SJCRH30 (cell line): ENCODE measurements at places on chromosomes 12 and 14.

GRCh38 chr14:58815161-58815701 lies 177.5 kb downstream of the DACT1 start:
- DNase-seq, result peak; percentile 55

- DNase-seq, result no peak
These were observed 62.6 kb downstream of the SLC38A4 start for GRCh38 chr12:46763230-46763629.

DNA sequence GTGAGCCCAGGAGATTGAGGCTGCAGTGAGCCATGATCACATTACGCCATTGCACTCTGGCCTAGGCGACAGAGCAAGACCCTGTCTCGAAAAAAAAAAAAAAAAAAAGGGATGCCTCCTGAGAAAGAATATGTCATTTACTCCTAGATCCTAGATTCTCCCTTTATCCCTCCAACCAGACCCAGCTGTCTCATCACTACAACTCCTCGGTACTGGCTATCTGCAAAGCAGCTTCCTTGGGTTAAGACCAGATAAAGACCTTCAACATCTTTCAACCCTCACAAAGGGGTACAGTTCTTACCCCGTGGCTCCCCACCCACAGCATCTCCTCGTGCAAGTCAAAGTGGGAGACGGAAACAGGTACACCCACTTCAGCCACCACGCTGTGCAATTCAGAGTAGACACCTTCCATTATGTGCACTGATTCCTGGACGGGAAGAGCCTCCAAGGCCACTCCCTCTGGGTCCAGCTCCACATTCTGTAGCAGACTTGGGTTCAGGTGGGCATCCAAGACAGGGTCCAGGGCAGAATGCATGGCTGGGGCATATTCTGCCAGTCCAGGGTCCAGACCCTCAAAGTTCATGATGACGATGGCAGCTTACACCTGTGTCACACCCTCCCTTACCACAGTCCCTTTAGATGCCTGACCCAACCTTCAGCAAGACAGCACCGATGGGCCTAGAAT lies 1.1 kb downstream of the PAN2 start:
- DNase-seq, result peak; percentile 16

GRCh38 chr14:67559639-67560038 lies 26.5 kb downstream of the PLEKHH1 start:
- no peak for DNase-seq

DNA sequence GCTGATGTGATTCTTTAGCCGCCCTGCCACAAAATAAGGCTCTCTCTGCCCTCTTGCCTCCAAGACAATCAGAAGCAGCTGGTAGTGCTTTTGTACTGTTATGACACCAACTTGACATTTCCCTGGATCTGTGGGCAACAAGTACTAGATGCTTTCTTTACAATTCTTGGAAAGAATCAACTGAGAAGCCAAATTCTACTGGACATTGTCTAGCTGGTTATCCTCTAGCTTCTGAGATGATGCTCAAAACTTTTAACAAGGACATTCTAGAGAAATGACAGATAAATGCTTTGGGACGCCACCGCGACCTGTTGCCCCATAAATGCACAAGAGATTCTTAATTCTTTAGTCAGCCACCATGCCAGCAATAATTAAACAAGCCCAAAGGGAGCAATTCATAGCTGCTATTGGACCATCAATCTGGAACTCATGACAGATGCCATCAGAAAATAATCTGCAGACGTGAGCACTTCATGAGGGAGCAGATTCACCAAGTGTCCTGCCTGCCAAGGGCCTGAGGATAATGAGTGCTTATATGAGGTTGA lies 22.8 kb downstream of the FMNL3 start:
- DNase-seq, result no peak

DNA sequence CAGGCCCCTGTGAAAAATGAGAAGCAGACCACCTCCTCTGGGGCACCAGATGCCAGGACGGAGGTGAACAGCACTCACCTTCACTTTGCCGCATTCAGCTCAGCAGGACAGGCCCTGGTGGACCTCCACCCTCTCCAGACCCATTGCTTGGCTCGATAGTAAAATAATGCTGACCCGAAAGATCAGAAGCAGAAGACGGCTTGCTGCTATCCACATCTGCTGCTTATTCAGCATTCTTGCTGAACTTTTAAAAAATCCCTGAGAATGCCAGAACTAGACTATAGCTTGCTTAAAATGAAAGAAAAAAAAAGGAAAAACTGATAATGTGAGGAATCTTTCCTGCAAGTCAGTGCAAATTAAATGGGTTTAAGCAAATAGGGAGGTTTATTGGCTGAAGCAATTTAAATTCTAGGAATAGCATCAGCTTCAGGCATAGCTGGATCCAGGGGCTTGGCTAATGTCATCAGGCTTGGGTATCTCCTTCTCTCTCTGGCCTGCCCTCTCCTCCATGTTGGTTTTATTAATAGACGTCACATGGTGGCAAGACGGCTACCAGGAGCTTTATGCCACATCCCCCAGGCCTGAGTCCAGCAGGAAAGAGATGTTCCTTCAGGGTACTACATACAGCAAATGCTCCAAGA lies 137.9 kb downstream of the SCARB1 start:
- DNase-seq, result no peak

- peak; percentile 15 for DNase-seq
These were observed 23.1 kb downstream of the EEA1 start for GRCh38 chr12:92905811-92906554.

GRCh38 chr12:132513458-132514135 lies 23.6 kb downstream of the FBRSL1 start:
- DNase-seq, result no peak

DNA sequence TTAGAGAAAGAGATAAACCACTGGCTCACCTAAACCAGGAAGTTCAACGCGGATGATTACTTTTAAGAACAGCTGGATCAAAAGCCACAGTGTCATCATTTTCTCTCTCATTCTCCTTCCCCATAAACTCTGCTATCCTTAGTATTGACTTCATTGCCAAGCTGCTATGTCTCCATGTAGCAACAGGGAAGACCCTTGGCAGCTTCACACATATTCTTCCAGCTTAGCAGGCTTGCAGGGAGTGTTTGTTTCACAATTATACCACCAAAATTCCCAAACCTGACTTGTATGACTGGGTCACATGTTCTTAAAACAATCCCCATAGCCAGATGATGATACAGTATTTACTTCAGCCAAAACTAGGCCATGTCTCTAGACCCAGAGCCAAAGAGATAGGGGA lies 235.5 kb downstream of the PAWR start:
- no peak for DNase-seq

DNA sequence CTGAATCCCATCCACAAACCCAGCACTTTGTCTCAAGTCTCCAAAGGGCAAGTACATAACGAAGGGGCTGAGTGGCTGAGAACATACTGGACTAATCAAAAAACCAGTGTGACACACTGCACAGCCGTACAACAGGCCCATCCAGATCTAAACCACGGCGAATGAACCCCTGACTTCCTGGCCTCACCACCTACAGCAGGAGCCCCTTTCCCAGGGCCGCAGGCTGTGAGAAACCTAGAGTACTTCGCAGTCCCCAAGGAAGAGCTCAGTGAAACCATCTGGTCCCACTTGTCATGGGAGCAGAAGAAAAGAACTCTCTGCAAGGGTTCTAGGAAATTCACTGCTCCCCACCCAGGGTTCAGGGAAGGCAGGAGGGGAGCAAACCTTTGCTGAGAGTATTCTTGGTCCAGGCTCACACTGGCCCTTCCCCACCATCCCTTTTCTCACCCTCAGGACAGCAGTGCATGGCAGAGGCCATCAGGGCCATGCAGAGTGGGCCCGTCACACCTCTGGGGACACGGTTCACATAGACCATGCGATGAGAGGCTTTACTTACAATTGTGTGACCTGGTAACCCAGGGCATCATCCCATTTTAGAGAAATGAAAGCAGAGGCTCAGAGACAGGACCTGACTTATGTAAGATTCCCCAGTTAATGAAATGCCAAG lies 192.8 kb downstream of the BCL11B start:
- DNase-seq, result no peak

GRCh38 chr14:49512571-49512970 lies 73.6 kb downstream of the RPS29 start:
- DNase-seq, result no peak

GRCh38 chr14:95077345-95077744 lies 80.0 kb downstream of the DICER1 start:
- no peak for DNase-seq

DNA sequence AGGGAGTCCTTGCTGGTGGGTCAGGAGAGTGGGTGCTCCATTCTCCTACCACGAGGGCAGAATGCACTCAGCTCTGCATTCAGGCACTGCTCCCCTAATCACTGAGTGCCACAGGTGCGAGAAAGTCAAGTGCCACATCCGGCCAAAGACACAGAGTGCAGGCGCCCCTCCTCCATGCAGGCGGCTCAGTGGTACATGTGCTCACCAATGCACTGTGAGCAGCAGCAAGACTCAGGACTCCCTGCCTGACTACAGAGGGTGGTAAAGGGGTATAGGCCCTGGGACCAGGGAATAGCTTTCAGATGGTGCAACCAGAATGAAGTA lies 32.9 kb downstream of the ZFYVE21 start:
- DNase-seq, result no peak

- no peak for DNase-seq
These were observed 20.2 kb upstream of the CHGA start for GRCh38 chr14:92902726-92903125.

DNA sequence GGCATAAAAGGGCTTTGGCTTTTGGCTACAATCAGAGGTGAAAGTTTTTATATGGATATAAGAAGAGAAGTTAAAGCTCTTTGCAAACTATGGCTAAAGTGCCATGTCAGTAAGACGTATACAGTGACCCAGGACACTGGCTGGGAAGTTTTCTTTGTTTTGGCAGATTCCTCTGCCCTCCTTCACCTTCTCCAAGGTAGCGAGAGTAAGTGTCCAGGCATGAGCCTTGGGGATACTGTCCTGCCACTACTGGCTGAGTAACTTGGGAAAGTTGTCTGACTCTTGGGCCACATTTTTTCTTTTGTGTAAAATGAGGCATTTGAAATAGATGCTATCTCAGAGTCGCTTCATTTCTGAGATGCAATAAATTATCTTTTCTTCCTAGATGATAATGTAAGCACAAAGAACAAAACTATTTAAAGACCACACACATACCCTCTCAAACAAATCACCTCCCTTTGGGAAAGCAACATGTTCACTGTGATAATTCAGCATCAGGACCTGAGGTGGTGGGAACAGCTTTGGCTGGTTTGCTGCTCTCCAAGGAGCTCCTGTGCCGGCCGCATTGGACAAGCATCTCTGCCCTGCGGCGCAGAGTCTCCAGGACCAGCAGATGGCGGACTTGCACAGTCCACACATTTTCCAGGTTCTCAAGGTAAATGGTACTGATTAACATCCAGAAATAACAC lies 106.3 kb downstream of the PTCSC3 start:
- peak; percentile 72 for DNase-seq

GRCh38 chr12:62468397-62468796 lies 1.8 kb downstream of the MON2 start:
- no peak for DNase-seq

GRCh38 chr12:119036878-119037825 lies 55.8 kb downstream of the SRRM4 start:
- DNase-seq, result peak; percentile 64

- DNase-seq, result no peak
These were observed 401.4 kb downstream of the RPL10L start for GRCh38 chr14:46250113-46250703.

DNA sequence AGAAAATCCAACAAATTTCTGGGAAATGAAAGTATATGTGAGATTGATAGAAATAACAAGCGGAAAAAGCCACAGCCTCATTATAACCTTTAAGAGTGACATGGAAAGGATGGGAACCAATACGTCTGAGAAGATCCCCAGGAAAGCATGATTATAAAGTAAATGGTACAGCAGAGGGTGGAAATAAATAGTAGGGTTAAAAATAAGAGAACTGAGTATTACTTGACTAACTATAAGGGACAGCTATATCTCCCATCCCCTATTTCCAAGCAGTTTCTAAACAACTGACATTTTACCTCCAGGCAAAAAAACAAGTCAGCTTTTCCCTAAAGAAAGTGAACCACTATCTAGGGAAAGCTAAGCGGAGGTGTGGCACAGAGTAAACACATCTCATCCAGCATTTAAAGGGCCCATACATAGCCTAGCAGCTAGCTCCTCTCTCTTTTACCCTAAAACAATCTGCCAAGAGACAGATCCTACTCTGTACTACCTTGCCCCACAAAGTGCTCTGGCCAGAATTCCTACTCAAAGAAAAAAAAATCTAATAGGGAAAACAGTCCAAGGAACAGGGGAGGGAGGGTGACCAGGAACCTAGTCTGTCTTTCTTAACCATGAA lies 11.2 kb downstream of the OSBPL8 start:
- DNase-seq, result no peak

DNA sequence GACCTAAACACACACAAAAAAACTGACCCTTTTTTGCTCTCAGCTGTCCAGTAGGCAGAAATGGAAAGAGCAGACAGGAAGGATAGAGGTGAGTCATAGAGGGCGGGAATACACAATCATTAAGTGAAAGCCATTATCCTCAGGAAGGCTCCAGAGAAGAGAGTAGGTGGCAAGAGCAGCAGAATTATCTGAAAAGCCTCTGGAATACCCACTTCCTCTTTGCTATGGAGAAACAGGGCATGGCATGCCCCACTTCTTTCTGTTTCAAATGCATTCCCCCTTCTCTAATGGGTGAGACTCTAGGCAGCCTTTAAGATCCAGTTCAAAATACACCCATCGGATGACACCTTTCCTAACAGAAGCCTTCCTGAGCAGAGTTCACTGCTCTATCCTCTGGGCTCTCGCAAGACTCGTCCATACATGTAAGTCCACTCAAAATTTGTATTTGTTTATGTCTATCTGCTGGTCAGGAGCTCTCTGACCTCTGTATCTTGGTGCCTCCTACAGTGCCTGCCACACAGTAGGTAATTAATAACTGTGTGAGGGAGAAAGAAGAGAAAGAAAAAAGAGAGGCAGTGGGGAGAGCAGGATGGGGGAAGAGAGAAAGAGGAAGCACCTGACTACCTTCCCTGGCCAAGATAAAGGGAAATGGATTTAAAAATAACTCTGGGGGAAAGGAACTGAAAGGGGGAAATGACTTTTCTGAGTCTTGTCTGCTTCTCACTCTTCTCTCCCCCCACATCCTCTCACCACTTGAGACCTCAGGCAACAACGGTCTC lies 8.5 kb downstream of the KLHL33 start:
- DNase-seq, result no peak

GRCh38 chr12:64469455-64470142 lies 17.7 kb downstream of the TBK1 start:
- DNase-seq, result peak; percentile 9

DNA sequence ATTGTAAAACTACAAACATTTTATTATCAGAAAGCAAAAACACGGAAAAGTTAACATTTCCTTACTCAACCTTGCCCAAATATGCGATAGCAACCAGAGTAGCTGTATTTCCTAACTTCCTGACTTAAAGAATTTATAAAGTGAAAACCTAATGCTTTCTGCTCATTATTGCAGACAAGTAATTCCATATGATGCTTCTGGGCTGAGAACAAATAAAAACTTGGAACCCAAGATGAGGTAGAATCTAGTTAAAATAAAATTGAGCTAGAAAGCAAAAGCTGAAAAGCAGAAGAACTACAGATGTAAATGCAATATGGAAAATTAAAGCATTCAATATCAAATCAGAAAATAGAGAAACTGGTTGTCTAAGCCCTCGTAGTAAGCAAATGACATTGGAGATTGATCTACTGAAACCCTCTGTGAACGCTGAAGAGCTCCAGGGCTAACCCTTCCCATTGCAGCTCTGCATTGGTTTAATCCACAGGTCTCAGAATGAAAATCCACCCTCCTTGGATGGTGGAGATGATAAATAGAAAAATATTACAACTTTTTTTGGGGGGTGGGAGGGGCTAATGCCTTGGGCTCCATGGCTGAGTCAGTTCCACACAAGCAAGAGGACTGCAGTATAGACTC lies 40.7 kb downstream of the CORO1C start:
- DNase-seq, result no peak

GRCh38 chr14:20436363-20436755 lies 393 bp upstream of the KLHL33 start:
- DNase-seq, result no peak

- DNase-seq, result peak; percentile 56
These were observed 55.6 kb downstream of the CLIP1 start for GRCh38 chr12:122366685-122367475.
